ENCODE measurements at places on chromosomes 5 and 9.

- DNase-seq: no peak
Observed at GRCh38 chr9:25709941-25710340, 31.7 kb upstream of the TUSC1 start.

DNA sequence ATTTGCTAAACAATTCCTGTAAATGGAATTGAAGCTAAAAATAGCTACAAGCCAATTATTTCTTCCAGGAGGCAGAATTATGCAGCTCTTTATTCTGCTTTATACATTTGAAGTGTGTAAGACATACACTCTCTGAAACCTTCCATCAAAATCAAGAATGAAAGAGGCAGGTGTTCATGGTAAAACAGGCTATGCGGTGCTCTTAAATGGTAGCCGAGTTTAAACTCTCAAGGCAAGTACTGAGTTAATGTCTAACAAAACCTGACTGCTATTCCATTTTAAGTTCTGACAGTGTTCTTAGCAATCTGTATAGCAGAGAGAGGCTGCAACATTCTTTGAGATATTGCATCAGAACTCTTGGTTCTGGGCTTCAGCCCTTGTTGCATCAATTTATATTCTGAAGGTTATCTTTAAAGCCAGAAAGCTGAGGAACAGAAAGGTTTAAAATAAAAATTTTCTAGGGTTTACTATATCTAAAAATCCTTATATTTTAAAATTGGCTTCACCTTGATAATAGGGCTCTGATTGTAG is 248.3 kb upstream of the CCNG1 start:
- DNase-seq: no peak

DNA sequence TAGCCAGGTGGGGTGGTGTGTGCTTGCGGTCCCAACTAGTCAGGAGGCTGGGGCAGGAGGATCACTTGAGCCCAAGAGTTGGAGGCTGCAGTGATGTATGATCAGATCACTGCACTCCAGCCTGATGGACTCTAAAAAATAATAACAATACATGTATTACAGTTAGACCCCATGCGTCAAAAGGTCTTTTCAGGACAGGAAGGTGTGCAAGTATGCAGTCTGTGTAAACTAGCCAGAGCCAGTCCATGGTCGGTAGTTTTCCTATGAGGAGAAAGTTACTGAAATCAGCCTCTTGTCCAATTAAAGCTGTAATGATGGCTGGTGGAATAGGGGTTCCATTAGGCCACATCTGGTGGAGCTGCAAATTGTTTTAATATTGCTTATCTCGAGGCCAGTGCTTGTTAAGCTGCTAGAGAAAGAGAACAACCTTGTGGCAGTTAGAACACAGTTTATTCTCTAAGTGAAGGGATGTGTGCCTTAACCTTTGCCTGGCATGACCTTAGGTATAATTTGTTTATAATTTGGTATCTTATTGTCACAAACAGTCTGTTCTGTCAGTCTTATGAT is 1.5 kb upstream of the STOM start:
- no peak for DNase-seq

GRCh38 chr5:147349241-147349640 is 114.4 kb downstream of the STK32A start:
- DNase-seq: no peak

GRCh38 chr9:130028493-130029222 is 14.3 kb downstream of the FNBP1 start:
- no peak for DNase-seq

DNA sequence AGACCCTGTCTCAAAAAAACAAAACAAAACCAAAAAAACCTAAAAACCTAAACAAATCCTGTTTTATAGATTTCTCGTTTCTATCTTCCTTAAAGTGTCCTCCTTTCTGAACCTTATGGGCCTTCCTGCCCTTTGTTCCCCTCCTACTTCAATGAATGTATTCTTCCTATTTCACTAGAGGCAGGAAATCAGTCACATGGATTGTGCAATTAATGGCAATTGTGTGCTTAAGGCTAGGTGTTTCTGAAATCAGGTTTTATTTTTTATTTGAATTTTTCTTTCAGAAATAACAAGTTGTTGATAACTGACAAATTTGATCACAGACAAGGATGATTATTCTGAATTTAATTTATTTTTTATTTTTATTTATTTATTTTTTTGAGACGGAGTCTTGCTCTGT is 220.6 kb upstream of the SEMA6A start:
- no peak for DNase-seq

DNA sequence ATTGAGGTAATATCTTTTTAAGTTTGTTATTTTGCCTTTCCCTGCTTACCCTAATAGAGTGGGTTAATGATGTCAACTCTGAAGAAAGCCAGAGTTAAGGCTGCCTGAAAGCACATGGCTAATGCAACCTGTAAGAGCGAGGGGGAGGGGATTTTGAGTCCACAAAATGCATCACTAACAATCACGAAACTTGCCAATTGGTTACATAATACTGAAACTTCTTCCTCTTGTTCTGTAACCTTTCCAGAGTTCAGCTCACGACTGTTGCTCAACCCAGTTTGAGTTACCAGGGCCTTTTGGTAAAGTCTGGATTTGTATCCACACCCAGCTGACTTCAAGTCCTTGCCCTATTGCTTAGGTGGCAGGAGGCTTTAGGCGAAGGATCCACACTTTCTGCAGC is 308.8 kb downstream of the EFNA5 start:
- no peak for DNase-seq

DNA sequence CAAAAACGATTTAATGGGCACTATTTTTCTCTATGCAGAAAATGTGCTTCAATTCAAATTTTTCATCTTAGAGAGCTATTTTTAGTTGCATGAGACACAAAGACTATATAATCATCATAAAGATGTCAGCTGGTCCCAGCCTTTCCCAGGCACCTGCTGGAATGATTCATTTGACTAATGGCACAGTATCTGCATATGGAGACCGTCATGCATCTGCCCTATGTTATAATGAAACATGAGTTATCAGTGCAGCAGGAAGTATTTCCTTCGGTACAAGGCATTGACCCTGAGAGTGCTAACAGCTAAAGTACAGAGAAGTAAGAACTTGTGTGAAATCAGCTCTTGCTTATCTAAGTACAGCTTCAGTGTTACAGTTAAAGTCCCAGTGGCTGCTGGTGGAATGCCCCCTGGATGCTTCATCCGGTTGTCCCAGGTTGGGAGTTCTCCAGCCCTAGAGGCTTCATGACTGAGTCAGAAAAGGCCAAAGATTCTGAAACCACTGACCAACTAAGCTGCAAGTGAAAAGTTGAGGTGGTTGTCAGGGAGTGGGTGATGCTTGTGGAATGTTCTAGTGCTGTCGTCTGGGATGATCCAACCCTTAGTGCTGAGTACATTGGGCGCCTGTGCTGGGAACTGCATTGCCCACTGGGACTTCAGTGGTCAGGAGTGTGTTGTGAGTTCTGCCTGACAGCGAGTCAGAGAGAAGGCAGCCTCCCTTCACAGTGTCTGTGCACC is 57.2 kb downstream of the MTRR start:
- DNase-seq: no peak

DNA sequence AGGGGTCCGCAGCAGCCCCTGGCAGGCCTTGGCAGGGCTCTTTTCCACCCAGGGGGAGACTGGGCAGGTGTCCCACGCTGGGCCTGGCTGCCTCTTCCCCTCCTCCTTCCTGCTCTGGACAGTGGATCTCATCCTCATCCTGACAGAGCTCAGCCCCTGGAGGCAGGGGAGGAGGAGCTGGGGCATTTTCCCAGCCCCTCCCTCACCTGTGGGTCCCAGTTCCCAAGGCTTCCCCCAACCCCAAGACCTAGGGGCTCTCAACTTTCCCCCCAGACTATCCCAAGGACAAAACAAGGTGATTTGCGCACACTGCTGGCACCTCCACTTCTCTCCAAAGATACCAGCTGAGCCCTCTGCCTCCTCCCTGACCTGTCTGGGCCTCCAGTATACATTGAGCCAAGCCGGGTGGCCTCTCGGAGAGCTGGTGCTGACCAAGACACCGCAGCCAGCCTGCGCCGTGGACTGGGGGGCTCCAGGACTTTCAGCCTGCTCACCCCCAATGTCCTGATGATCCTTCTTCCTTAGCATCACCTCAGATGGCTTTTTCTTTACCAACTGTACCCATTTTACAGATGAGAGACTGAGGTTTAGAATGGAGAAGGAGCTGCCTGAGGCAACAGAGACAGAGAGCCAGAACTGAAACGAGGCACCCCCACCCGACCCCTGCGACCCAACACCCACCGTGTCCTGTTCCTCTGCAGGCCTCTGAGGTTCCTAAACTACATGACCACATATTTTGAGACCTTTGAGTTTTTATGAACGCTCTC is 126.6 kb downstream of the BARX1 start:
- DNase-seq: no peak

GRCh38 chr9:83652433-83652832 is 29.5 kb downstream of the IDNK start:
- no peak for DNase-seq

DNA sequence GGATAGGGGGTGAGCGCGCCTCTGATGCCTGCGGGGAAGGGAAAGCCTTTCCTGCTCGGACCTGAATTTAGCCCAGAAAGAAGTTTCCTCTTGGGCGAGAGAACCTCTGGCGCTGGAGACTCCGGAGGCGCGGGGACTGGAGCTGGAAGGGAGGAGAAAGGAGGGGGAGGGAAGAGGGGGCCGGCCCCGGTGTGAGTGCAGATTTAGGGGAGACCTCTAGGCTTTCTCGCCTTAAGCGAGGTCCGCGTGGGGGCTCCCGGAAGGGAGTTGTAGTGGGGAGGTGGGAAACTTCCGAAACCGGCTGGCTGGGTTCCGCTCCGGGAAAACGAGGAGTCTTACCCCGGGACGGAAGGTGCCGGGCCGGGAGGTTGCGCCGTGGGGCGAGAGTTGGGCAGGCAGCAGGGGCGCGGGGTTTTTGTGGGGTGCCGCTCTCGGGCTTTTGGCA is 1.3 kb downstream of the PCSK5 start:
- DNase-seq: no peak

All from stimulated activated CD8-positive, alpha-beta memory T cell treated with anti-CD3 and anti-CD28 coated beads, Interleukin-2, amount 100 ng/mL, for 48 hours (primary cell).